ENCODE measurements at places on chromosomes 5 and 9.

GRCh38 chr5:157519579-157520253 lies 55.9 kb downstream of the ADAM19 start:
- no peak for DNase-seq

DNA sequence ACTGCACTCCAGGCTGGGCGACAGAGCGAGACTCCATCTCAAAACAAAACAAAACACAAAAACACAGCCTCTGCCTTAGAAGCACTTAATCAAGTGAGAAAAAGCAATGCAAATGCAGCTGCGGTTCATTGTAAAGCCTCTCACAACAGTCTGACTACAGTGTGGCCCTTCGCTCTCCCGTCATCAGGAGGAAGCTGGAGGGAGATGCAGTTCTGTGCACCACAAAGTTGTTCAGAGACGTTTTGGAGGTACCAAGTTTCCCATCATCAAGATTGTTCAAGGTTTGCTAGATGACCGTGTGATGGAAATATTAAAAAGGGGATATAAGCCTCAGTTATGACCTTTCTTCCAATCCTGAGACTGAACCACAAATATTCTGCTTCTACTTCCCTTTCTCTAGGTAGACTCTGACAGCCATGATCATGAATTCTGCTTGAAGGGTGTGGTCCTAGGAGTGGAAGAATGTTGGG lies 40.9 kb downstream of the SEC61B start:
- no peak for DNase-seq

GRCh38 chr9:89868100-89868499 lies 263.3 kb downstream of the GADD45G start:
- no peak for DNase-seq

- peak; percentile 86 for DNase-seq
These were observed 4.8 kb upstream of the SARDH start for GRCh38 chr9:133742849-133743444.

DNA sequence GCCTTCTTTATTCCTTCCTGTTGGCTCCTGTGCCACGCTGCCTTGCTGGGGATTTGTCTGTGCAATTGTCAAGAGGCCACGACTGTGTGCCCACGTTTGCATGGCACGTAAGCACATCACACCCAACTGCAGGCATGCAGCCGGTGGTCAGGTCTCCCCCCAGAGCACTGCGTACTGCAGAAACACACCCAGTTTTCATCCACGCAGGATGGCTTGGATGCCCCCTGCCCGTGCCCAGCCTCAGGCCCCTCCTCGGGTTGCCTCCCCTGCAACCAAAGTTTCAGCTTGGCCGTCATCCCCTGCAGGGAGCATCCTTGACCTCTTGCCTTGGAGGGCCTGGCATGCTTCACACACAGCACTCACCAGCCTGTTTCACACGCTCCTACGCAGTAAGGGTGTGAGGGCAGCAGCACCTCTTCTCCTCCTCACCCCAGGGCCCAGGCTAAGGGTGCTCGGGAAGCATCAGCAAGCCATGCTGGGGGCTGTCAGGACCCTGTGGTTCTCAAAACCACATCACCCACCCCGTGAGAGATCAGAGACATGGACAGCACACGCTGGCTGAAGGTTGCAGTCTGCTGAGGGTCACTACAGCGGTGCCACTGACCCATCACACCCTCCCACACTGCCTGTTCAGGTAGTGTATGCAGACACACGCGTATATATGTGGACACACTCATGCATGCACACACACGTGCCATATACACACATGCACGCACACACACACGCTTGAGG lies 3.1 kb downstream of the MRPL36 start:
- peak; percentile 54 for DNase-seq

DNA sequence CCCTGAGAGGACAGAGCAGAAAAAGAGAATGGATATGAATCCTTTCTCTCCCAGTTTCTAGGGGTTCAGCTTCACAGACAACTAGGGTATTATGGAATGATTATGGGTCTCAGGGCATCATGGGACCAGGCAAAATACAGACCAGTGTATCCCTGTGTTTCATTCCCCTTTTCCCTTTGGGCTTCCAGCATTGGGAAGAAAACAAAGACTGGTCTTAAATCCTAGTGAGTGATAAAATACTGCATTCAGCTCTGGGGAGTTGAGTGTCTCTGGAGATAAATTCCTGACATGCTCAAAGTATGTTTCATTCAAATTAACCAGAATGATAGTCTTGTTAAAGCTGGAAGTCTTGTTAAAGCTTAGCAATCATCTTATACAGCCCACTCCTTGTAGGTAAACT lies 2.4 kb upstream of the POU4F3 start:
- DNase-seq, result no peak

DNA sequence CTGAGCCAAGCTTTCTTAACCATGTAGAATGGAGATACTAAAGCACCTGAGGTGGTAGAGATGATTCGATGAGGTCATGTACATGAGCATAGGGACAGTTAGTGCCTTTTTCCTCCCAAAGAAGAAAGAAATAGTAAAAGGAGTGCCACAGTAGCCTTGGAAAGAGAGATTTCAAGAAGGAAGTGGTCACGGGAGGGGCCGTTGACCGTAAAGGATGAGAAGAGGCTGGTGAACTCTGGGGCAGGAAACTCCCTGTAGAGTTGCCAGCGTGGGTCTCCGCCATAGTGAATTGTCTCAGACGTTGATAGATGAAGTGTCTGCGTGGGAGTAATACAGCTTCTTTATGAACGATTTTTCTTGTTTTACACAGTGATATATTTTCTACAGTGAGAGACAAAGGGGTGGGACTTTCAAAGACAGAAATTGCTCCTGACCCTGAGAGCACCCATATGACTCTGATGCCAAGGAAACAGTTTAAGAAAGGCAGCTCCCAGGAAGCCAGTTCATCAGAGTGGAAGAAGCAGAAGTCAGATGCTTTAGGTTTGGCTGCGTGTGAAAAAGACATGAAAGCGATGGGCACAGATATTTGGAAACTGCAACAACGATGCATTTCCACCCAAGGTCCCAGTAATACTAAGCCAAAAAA lies 41.3 kb downstream of the UGCG start:
- DNase-seq, result peak; percentile 74

DNA sequence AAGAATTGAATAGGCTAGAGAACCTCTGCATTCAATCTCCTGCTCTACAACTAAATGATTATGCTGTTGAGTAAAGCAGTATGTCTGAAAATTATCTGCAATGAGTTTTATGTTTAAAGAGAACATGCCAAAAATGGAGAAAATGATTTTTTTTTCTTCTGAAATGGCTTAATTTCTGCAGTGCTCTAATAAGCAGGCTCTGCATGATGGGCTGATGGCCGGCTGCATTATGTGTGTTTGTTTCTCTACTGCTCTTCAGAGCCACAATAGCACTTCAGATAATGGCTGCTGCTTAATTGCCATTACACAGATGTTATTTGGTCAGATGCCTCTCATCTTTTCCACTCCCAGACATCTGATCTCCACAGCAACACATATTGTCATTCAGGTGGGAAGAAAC lies 286.4 kb upstream of the DMAC1 start:
- no peak for DNase-seq

DNA sequence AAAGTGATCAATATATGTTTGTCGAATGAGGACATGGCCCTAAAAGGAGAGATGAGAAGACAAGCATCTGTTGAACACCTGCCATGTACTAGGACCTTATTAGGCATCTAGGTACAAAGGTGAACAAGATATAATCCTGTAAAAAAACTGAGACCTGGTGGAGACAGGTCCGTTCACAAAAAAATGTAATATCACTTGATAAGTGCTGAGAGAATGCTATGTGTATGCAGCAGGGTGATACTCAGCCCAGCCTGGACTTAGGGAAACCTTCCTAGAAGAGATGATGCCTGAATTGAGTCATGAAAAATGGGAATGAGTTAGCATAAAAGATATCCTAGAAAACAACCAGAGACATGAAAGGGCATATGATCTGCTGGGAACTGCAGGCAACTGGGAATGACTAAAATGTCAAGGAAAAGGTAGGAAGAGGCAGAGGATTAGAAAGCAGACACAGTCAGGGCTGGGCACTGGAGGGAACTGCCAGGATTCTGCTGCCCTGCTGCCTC lies 108.5 kb downstream of the ADRB2 start:
- no peak for DNase-seq

- no peak for DNase-seq
These were observed 388.5 kb downstream of the PSAT1 start for GRCh38 chr9:78685471-78685870.

GRCh38 chr5:73344835-73345234 lies 103.7 kb downstream of the FOXD1 start:
- no peak for DNase-seq

GRCh38 chr9:15761551-15761950 lies 208.7 kb downstream of the CCDC171 start:
- DNase-seq, result no peak

- DNase-seq, result no peak
These were observed 49.5 kb upstream of the SUSD1 start for GRCh38 chr9:112224401-112225289.

GRCh38 chr5:149677731-149678130 lies 52.4 kb upstream of the PPARGC1B start:
- no peak for DNase-seq

- no peak for DNase-seq
These were observed 4.9 kb upstream of the FYB1 start for GRCh38 chr5:39224196-39224761.

GRCh38 chr5:109573766-109574165 lies 116.0 kb upstream of the MAN2A1 start:
- no peak for DNase-seq

DNA sequence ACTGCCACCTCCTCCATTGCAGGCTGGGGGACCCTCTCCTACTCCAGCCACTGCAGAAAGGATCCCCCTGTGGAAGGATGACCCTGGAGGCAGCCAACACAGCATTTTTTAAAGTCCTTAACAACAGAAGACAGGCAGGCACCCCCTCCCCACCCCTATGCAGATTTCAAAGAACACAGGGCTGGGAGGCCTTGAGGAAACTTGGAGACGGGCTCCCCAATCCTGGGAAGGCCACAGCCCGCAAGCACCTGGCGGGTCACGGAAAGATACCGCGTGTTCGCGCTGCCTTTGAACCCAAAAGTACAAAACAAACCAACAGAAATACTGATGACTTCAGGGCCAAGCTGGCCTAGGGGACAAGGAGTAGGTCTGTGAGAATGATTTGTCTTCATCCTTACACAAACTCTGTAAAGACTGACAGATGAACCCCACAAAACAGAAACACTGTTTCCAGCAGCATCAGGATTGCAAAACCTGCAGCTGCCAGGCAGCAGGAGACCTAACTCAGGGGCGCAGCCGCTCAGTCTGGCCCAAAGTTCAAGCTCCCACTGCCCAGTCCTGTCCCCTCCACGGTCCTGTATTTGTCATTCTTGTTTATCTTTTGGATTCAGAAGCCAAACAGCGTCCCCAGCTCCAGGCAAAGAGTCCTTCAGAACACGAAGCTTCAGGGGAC lies 13.8 kb downstream of the VAV2 start:
- peak; percentile 58 for DNase-seq

DNA sequence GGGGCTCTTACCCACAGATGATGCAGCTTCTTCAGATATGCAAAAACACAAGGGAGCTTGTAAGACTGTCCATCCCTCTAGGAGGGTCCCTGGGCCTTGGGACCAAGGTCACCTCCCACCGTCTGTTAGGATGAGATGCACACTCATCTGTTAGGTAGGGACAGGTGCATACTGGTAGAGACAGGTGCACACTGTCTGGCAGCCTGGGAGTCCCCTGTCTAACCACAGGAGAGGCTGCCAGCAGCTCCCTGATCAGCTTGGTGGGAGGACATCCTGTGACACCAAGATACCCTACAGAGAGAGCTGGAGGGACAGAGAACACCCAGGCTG lies 13.2 kb downstream of the TSPAN17 start:
- DNase-seq, result no peak

- no peak for DNase-seq
These were observed 16.3 kb downstream of the LARP1 start for GRCh38 chr5:154771383-154771901.

DNA sequence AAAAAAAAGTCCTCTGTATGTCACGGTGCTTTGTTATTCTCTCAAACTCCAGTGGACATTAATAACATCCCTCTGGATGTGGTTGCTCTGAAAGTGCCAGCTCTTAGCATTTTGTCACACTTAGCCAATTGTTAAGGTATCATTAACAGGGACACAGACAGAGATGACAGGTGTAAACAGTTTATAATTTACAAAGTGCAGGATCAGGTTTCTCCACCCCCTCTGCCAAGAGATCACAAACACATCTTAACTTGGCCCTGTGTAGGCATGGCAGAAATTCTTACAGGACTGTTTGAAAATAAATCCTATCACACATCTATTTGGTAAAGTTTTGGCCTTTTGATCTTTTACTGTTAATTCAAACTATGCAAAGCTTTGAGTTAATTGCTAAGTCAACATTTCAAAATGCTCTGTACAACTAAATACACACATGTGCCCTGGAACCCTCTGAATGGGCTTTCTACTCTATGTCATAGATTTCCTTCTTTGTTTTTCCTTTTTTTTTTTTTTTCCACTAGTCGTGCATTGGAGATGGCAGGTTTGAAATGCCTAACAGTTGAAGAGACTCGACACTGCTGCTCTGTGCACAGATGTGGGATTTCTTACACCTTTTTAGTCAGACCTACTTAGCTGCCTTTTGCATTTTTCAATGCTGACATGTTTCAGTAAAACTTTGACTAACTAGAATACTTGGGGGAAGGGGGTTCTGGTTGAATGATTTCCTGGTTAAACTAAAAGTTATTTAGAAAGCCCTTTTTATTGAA lies 41.7 kb downstream of the SEMA6A start:
- no peak for DNase-seq
